ENCODE measurements at places on chromosomes 16 and 17. TPM values are rescaled to one million over a fixed set of nuclear protein-coding genes. Genes with fewer than 3 reads are reported as not detected.

The CCL8 gene
- total RNA-seq = not detected

The CLEC10A gene
- 8.6 TPM for total RNA-seq

The SLC38A8 gene
- total RNA-seq = not detected

The CNEP1R1 gene
- total RNA-seq = 55.4 TPM

The LRRC36 gene
- total RNA-seq = 0.31 TPM

The NPTX1 gene
- total RNA-seq = under 0.01 TPM

The ZFPM1 gene
- total RNA-seq = 5.8 TPM

The ACLY gene
- 23.8 TPM for total RNA-seq

The PRAC1 gene
- not detected for total RNA-seq

The PLLP gene
- 0.63 TPM for total RNA-seq

The ARL6IP1 gene
- total RNA-seq = 255 TPM

The USP43 gene
- total RNA-seq = 0.21 TPM

The ZP2 gene
- not detected for total RNA-seq

The ATP1B2 gene
- not detected for total RNA-seq

The MYADML2 gene
- total RNA-seq = not detected

The CA4 gene
- total RNA-seq = not detected

The YPEL2 gene
- total RNA-seq = 70.9 TPM

The RAB40B gene
- total RNA-seq = 0.63 TPM

The KRTAP4-1 gene
- total RNA-seq = not detected

The KRTAP2-3 gene
- not detected for total RNA-seq

The TEKT5 gene
- not detected for total RNA-seq

The TMEM97 gene
- 4.0 TPM for total RNA-seq

The KCNH6 gene
- total RNA-seq = not detected

The ABAT gene
- total RNA-seq = 2.5 TPM

The GPR142 gene
- not detected for total RNA-seq

The EVI2A gene
- total RNA-seq = 156 TPM

The SPATA22 gene
- total RNA-seq = not detected

Measured in mononuclear cell (primary cell).